ENCODE measurements at places on chromosomes 3 and 15. TPM values are rescaled to one million over a fixed set of nuclear protein-coding genes. Genes with fewer than 3 reads are reported as not detected.

GRCh38 chr3:27639271-27639670 lies 82.9 kb downstream of the EOMES start:
- no peak for DNase-seq

DNA sequence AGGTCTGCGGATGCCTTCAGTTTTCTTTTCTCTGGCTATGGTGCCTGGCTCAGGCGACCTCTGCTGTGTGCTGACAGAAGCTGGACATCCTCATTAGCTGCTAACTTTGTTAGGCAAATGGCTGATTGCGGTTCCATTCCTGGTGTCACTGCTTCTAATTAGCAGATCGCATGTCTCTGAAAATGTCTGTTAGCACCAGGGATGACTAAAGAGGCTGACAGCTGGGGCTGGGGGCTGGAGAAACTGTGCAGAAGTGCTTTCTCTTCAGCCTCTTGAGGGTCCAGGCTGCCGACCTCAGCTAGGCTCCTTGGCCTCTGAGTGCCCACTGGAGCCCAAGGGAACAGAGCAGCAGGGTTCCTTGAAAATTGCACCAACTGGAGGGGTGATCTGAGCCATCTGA lies 39.3 kb downstream of the CHCHD6 start:
- DNase-seq: no peak

- no peak for DNase-seq
Measured at GRCh38 chr3:136639069-136639468, 113.1 kb downstream of the STAG1 start.

GRCh38 chr3:73926360-73927202 lies 301.8 kb upstream of the PDZRN3 start:
- peak; percentile 35 for DNase-seq

GRCh38 chr15:40782609-40783227 lies 12.9 kb downstream of the C15orf62 start:
- peak; percentile 70 for DNase-seq

DNA sequence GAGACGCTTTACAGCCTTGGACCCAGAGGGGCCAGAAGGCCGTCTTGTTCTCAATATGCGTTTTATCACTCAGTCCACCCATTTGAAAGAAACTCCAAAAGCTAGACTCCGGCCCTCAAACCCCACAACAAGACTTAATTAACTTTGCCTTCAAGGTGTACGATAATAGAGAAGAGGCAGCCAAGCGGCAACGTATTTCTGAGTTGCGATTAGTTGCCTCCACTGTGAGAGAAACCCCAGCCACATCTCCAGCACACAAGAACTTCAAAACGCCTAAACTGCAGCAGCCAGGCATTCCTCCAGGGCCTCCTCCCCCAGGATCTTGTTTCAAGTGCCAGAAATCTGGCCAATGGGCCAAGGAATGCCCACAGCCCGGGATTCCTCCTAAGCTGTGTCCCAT lies 17.4 kb upstream of the INO80 start:
- DNase-seq: no peak

- DNase-seq: no peak
Measured at GRCh38 chr3:166013073-166013679, 176.0 kb upstream of the BCHE start.

- DNase-seq: peak; percentile 75
Measured at GRCh38 chr3:42668793-42669217, 15.3 kb downstream of the ZBTB47 start.

GRCh38 chr3:49689046-49689907 lies at the start of the genes MST1 and RNF123:
Gene MST1, minus strand, starts transcription at chr3:49689474. Its CDS starts 783 bp downstream, at chr3:49688691.
Gene RNF123, plus strand, starts transcription at chr3:49689557. Its CDS starts 1,609 bp downstream, at chr3:49691166.
- DNase-seq: peak; percentile 98

DNA sequence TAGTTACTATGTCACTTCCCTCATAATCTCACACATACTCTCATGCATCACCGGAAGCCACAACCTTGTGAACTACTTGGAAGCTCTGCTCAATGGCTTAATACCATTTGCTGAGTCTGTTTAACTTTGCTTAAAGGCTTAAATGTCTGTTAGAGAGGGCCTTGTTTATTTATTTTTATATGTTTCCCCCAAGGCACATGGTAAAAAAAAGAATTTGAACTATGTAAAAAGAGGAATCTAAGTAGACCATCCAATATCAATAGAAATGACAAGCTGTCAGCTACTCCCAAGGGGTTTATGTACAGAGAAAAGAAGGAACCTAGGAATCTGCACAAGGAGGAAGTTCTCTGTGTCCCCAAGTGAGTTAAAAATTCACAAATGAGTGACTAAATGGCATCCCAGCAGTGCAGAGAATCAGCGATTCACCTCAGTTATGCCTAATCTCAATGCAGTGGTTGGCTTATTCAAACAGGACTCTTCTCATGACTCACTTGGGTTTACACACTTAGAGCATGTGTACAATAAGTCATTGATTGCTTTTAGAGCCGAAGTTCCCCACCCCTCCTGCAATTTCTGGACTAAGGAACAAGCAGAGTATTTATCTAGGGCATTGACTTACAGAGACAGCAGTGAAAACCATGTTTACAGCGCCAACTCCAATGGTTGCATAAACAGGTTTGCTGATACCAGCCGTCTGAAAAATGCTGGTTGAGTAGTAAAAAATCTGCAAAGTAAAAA lies 24.4 kb downstream of the SLC2A2 start:
- no peak for DNase-seq

GRCh38 chr3:1183320-1184048 lies 90.7 kb downstream of the CNTN6 start:
- DNase-seq: no peak

- DNase-seq: no peak
Measured at GRCh38 chr3:130539005-130539404, 22.0 kb downstream of the COL6A6 start.

DNA sequence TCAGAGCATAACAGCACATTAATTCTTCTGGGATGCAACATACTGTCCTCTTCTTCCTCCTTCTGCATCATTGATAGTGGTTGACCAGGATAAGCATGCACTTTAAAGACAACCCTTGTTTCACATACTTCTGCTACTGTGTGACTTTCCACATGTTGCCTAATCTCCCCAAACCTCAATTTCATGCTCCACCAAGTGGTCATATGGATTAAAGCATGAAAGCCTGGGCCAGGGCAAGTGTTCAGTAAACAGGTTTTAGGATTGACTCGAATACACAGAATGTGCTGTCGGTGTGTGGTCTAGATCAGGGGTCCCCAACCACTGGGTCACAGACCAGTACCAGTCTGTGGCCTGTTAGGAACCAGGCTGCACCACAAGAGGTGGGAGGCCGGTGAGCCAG lies 22.5 kb upstream of the BFSP2 start:
- peak; percentile 94 for DNase-seq

DNA sequence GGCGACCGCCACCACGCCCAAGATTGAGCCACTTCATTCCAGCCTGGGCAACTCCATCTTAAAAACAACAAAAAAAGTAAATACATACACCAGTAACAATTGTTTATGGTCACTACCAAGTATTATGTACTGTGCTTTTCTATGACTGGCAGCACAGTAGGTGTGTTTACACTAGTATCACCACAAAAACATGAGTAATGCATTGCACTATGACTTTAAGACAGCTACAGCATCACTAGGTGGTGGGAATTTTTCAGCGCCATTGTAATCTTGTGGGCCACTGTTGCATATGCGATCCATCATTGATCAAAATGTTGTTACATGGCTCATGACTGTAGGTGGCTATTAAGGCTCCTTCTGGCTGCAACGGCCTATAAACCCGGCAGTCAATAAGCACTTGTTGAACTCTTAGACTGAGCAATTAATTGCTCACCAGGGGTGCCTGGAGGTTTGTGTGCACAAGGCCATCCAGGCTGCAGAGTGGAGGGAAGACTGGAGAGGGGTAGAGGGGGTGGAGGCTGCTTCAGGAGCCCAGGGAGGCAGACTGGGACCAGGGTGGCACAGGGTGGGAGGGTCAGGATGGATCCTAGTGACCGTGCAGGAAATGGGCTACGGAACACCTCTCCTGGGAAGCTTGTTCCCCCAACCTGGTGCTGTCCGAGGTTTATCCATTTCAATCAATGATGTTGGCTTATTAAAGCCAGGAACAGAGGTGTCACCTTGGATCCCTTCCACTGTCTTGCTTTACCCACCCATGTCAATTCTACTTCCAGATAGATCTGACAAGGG lies 17.9 kb upstream of the COPG1 start:
- peak; percentile 52 for DNase-seq

DNA sequence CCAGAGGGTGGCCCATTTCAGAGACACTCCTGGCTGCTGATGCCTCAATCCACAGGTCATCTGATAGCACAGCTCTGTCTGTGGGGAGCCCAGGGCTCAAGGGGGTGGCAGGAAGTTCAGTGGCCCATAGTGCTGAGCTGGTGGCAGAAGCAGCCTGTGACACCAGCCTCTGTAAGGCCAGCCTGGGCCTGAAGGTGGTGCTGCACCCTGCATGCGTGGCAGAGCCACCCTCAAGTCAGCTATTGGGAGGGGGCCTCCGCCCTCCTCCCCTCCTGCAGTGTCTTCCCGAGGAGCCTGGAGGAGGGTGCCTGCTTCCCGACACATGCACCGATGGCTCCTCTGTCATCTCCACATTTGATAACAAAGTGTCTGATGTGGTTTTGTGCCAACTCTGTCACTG lies 3.0 kb downstream of the PLA1A start:
- DNase-seq: no peak

- no peak for DNase-seq
Measured at GRCh38 chr3:121424549-121424948, 121.2 kb downstream of the POLQ start.

DNA sequence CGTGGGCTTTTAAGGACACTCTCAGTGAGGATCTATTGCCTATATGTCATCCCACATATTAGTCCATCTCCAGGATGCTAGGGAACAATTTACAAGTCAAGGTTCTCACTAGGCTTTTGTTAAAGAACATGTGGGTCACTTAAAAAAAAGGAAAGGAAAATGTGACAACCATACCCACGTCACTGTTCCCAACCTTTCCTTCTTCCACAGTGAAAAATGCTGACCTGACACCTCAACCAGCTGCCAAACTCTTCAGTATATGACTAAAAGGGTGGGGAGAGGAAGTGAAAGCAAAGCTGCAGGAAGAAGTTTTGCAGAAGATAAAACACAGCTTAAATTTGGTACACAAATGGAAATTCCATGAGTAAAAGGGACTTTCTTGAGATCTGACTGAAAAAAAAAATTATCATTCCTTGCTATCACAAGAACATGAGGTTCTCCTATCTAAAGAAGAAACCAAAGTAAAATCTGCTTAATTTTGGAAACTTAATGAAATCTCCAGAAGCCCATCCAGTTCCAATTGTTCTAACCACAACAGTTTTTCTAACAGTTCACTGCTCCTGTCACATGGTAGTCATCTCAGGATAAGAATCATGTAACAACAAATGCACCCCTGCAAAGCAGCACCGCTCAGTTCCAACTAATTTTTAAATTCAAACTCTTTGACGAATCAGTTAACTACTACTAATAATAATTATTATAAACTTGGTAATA lies 117.0 kb upstream of the TSPAN3 start:
- no peak for DNase-seq

- no peak for DNase-seq
Measured at GRCh38 chr3:69767571-69767970, 28.3 kb downstream of the MITF start.

GRCh38 chr3:58351920-58352319 lies 19.2 kb downstream of the PXK start:
- DNase-seq: no peak

- DNase-seq: peak; percentile 98
Measured at GRCh38 chr3:46935168-46935858, 41.2 kb downstream of the CCDC12 start.

DNA sequence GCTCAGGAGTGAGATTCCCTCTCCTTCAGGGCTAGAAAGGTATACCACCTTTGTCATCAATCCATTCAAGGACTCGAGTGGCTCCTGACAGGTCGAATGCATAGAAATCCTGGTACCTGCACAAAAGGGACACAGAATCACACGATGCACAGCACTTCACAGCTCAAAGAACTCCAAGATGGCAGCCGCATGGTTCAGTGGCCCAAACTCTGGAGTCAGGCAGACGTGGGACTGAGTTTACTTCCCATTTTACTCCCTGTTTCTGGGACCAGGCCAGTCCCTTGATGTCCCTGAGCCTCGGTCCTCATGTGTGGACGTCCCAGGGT lies 536 bp downstream of the WDR73 start:
- DNase-seq: no peak

DNA sequence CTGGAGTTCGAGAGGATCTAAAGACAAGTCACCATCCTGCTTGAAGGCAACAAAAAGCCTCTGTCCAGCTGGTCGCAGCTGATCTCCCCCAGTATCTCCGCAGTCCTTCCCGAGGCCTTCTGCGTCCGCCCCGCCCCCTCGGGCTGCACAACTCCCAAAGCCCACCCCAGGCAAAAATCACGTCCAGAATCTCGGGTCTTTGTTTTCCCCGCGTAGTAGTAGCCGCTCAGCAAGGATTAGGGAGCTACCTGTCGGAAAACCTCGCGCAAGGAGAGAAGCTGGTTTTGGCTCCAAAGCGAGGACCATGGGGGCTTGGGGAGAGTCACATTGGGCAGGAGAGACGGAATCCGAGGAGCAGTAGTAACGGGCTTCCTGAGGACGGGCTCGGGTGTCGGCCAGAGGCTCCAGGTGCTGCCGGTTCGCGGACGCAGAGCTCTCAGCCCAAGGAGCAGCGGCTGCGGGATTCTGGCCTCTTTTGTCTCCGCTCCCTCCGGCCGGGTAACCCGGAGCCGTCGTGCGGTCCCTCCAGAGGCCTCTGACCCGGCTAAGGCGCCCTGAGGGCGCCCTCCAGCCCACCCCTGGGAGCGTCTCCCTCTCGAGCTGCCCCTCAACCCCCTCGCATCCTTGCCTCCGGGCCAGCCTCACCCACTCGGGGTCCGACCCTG lies 401 bp downstream of the ZSCAN29 start:
- peak; percentile 83 for DNase-seq

DNA sequence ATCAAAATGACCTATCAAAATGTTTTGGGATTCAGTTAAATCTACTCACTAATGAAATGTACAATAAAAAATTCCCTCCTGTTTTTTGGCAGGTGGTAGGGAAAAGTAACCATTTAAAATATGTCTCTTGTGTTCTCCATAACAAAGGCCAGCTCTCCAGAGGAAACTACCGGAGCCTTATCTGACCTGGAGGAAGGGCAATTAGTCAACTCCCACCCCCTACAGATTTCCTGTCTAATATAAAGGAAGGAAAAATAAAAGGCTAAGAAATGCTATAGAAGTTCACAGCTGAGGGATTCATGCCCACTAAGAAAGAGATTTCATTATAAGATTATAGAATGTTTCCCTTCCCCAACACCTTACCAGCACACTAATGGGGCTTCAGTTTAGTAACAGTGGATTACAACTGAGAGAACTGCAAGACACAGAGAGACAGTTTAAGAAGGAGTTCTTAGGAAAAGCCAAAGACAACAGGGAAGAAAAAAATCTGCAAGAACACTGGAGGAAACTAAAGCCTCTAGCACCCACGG lies 376.5 kb upstream of the KCNMB2 start:
- no peak for DNase-seq

GRCh38 chr3:46927718-46928073 lies 48.8 kb downstream of the CCDC12 start:
- DNase-seq: peak; percentile 0

The SHF gene
- 4.1 TPM for total RNA-seq

The CERS3 gene
- not detected for total RNA-seq

The CNTN4 gene
- not detected for total RNA-seq

The MCF2L2 gene
- under 0.01 TPM for total RNA-seq
